ENCODE measurements at places on chromosomes 5 and 9. TPM values are rescaled to one million over a fixed set of nuclear protein-coding genes. Genes with fewer than 3 reads are reported as not detected.
A peak's percentile ranks its signal among the peaks of the same experiment; 100 is the strongest.

PCDHGA3 gene
- total RNA-seq, result 1.7 TPM

OCLN gene
- total RNA-seq, result 1.9 TPM

LCNL1 gene
- 0.42 TPM for total RNA-seq

SHOC1 gene
- total RNA-seq, result not detected

PCDHB10 gene
- 7.9 TPM for total RNA-seq

C8G gene
- total RNA-seq, result not detected

DBH gene
- not detected for total RNA-seq

- H3K4me3 ChIP-seq, result no peak overlapping the region
- DNase-seq, result no peak
- no peaks in the 10 kb centered on the region for H3K4me1 ChIP-seq
- H3K27ac ChIP-seq, result no peak overlapping the region
Observed at GRCh38 chr5:77560677-77561263, 68.7 kb upstream of the WDR41 start.

DNA sequence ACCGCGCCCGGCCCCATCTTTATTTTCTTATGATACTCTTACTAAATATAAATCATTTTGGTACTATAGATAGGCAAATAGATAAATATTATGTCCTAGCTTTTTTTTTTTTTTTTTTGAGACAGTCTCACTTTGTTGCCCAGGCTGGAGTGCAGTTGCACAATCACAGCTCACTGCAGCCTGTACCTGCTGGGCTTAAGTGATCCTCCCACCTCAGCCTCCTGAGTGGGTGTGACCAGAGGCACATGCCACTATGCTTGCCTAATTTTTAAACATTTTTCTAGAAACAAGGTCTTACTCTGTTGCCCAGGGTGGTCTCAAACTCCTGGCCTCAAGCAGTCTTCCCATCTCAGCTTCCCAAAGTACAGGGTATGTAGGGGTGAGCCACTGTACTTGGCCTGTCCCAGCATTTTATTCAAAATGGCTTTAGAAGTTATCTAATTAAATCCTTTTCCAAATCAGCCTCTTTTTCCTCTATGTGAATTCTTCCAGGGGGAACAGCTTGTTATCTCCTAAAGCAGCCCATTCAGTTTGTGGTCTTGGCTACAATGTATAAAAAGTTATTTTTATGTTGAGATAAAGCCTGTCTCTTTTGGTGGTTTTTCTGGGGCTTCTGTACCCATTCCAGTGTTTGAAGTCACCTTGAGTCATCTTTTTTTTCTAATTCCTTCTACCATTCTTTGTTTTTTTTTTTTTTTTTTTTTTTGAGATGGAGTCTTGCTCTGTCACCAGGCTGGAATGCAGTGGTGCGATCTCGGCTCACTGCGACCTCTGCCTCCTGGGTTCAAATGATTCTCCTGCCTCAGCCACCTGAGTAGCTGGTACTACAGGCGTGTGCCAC is 12.1 kb downstream of the MELK start:
- H3K27me3 ChIP-seq, result no peaks in the 10 kb centered on the region
- H3K4me1 ChIP-seq, result no peaks in the 10 kb centered on the region
- no peak overlapping the region for H3K4me3 ChIP-seq
- H3K27ac ChIP-seq, result no peak overlapping the region

GRCh38 chr9:125893277-125893676 is 146.1 kb downstream of the PBX3 start:
- no peaks in the 10 kb centered on the region for H3K27me3 ChIP-seq
- H3K4me3 ChIP-seq, result no peak overlapping the region
- no peak overlapping the region for H3K27ac ChIP-seq
- peaks cover 51% of the 10 kb centered on the region for H3K4me1 ChIP-seq
- DNase-seq, result no peak

- no peaks in the 10 kb centered on the region for H3K4me1 ChIP-seq
- DNase-seq, result peak; percentile 26
- H3K36me3 ChIP-seq, result no peaks in the 10 kb centered on the region
- no peak overlapping the region for H3K27ac ChIP-seq
- no peaks in the 10 kb centered on the region for H3K27me3 ChIP-seq
Observed at GRCh38 chr9:5897851-5898250, 7.2 kb downstream of the MLANA start.

GRCh38 chr5:16784843-16785791 is 151.0 kb downstream of the MYO10 start:
- no peaks in the 10 kb centered on the region for H3K36me3 ChIP-seq
- H3K27ac ChIP-seq, result no peak overlapping the region
- no peaks in the 10 kb centered on the region for H3K27me3 ChIP-seq
- H3K4me1 ChIP-seq, result no peaks in the 10 kb centered on the region
- H3K4me3 ChIP-seq, result no peak overlapping the region
- no peak for DNase-seq

GRCh38 chr5:31641575-31641974 is 2.6 kb downstream of the PDZD2 start:
- no peaks in the 10 kb centered on the region for H3K36me3 ChIP-seq
- DNase-seq, result no peak
- peaks cover 14% of the 10 kb centered on the region for H3K4me1 ChIP-seq
- H3K27ac ChIP-seq, result no peak overlapping the region

DNA sequence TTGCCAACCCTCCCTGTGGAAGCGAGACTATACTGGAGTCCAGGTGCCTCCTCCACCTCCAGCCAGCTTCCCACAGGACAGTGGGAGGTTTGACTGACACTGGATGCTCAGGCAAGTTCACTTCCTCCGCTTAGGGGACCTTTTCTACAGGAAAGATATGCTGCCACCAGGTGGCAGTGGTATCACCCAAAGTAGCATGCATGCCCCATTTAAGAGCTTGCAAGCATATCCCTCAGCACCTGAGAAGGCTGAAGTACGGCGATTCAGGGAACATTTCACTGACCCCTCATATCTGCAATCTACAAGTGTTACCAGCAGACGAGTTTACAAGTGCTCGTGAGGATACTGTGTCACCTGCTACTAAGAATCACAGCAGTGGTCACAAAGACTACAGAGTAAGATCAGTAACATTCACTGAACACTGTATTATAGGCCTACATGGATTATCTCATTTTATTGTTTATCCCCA is 75.5 kb downstream of the KLHL3 start:
- peak; percentile 92 for DNase-seq
- no peak overlapping the region for H3K4me3 ChIP-seq
- H3K4me1 ChIP-seq, result no peaks in the 10 kb centered on the region
- no peaks in the 10 kb centered on the region for H3K27me3 ChIP-seq
- H3K36me3 ChIP-seq, result peaks cover 14% of the 10 kb centered on the region

DNA sequence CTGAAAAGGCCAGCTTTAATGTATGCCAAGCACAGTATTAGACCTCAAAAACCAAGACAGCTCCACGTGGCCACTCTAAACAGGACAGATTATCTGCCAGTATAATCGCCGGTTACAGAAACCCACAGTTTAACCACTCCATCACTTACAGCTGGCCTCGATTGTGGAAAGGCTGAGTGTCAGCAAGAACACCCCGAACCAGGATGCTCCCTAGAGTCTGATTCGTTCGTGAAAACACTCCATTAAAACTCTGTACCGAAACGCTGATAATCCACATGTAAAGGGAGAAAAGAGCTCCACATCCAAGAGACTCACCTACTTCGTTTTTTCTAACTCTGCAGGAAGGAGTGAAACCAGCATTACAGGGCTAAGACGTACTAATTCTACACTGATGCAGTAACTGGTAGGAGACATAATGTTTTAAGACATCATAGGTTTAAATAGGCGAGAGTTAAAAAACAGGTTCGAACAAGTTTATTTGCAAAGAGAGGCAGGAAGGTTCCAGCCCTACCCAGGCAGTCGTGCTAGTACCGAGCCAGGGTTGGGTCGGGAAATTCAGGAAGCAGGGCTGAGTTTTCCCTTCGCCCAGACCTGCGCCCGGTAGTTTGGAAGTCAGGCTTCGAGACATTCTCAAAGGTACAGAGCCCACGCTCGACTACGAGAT is 949 bp downstream of the SERINC5 start:
- H3K36me3 ChIP-seq, result no peaks in the 10 kb centered on the region
- H3K27me3 ChIP-seq, result no peaks in the 10 kb centered on the region
- peak overlapping the region; percentile 91 for H3K27ac ChIP-seq
- no peak for DNase-seq

DNA sequence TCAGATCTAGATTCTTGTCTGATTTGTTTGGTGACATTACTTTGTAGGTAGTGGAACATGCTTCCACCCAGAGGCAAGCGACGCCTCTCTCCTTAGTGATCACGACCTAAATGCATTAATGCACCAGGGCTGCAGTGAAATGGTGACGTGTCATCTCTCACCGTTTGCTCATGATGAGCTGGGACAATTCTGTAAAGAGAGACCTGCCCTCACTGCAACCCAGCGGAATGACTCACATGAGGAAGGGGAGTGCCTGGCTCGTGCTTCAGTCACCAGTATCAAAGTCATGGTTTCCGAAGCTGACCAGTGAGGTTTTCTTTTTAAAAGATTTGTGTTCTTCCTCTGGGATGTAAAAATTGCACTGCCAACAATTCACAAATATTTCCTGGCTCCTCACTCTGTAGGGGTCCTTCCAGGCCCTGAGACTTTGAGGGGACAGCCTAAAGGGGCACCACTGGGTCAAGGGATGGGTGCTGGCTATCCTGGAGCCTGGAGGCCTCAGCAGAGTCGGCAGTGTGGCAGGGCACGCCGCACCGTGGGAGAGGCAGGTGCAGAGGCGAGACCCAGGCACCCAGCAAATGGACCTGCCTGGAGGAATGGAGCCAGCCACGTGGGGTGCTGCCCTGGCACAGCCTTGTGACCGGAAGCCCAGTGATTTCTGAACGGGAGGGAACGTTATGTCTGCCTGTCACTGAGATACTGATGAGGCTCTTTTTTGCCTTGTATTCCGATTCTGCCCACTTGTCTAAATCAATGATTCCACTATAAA is 17.3 kb downstream of the QSOX2 start:
- no peak for DNase-seq
- H3K27me3 ChIP-seq, result no peaks in the 10 kb centered on the region
- no peak overlapping the region for H3K4me3 ChIP-seq
- peaks cover 30% of the 10 kb centered on the region for H3K36me3 ChIP-seq
- no peak overlapping the region for H3K27ac ChIP-seq

DNA sequence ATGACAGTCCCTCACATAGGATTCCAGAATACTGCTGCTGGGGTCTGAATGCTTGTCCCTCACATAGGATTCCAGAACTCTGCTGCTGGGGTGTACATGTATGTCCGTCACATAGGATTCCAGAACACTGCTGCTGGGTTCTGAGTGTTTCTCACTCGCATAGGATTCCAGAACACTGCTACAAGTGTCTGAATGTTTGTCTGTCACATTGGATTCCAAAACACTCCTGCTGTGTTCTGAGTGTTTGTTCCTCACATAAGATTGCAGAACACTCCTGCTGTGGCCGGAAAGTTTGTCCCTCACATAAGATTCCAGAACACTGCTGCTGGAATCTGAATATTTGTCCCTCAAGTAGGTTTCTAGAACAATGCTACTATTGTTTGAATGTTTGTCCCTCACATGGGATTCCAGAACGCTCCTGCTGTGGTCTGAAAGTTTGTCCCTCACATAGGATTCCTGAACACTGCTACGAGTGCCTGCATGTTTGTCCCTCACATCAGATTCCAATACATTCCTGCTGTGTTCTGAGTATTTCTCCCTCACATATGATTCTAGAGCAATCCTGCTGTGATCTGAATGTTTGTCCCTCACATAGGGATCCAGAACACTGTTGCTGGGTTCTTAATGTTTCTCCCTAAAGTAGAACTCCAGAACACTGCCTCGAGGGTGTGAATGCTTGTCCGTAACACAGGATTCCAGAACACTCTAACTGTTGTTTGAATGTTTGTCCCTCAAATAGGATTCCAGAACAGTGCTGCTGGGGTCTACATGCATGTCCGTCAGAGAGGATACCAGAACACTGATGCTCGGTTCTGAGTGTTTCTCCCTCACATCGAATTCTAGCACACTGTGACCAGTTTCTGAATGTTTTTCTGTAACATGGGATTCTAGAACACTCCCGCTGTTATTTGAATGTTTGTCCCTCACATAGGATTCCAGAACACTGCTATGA is 200.4 kb downstream of the FOXD4L6 start:
- H3K4me3 ChIP-seq, result no peak overlapping the region
- H3K27ac ChIP-seq, result no peak overlapping the region
- DNase-seq, result peak; percentile 92

- no peak overlapping the region for H3K27ac ChIP-seq
- DNase-seq, result no peak
- H3K36me3 ChIP-seq, result no peaks in the 10 kb centered on the region
- H3K4me1 ChIP-seq, result no peaks in the 10 kb centered on the region
Observed at GRCh38 chr9:69578026-69578425, 94.1 kb downstream of the APBA1 start.

- H3K36me3 ChIP-seq, result no peaks in the 10 kb centered on the region
- DNase-seq, result no peak
- H3K4me3 ChIP-seq, result no peak overlapping the region
- H3K27ac ChIP-seq, result no peak overlapping the region
Observed at GRCh38 chr5:119315516-119315949, 40.3 kb upstream of the TNFAIP8 start.

DNA sequence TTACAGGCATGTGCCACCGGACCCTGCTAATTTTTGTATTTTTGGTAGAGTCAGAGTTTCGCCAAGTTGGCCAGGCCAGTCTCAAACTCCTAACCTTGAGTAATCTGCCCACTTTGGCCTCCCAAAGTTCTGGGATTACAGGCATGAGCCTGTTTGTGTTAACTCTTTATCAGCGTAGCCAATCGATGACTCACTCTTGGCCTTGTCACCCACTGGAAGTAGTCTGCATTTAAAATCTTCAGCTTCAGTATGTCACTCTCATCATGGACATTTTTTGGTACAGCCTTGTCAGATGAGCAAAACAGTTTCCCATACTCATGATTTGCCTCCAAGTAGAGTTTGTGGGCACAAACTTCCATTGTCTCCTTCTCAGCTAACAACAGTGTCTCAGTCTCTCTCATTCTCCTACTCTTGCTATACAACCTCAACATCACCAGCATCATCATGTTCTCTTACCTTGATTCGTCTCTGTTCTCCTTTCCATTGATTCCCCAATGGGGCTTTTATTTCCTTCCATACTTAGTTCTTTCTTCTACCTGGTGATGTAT is 22.5 kb downstream of the MUSK start:
- no peak overlapping the region for H3K4me3 ChIP-seq
- DNase-seq, result no peak
- no peaks in the 10 kb centered on the region for H3K4me1 ChIP-seq
- H3K27ac ChIP-seq, result no peak overlapping the region
- H3K27me3 ChIP-seq, result no peaks in the 10 kb centered on the region
- no peaks in the 10 kb centered on the region for H3K36me3 ChIP-seq

DNA sequence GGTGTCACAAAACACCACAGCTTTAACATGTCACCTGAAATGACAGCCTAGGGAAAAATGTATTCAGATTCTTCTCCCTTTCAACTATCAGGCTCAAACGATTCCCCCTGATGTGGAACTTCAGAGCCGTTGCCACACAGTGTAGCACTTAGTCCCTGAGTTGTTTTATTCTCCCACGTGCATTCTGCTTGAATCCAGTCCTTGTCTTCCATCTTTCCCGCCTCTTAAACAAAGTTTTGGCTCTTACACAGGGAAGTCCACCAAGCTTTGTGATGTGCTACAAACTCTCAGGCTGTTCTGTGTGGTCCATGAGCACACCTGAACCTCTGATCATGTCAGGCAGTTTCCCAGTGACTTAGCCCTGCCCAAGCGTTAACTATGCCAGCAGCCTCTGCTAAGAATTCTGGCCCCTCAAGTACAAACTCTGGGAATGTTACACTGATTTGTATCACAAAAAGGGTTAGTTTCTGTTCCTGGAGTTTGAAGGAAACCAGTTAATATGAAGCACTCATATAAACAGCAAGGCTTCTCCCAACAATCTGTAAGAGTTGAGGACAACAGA is 45.8 kb upstream of the RNF38 start:
- no peaks in the 10 kb centered on the region for H3K36me3 ChIP-seq
- H3K27me3 ChIP-seq, result no peaks in the 10 kb centered on the region
- H3K27ac ChIP-seq, result no peak overlapping the region

GRCh38 chr9:133692364-133692985 is 45.7 kb downstream of the SARDH start:
- H3K27ac ChIP-seq, result no peak overlapping the region
- no peaks in the 10 kb centered on the region for H3K27me3 ChIP-seq
